ENCODE measurements at places on chromosomes 11 and 22.

DNA sequence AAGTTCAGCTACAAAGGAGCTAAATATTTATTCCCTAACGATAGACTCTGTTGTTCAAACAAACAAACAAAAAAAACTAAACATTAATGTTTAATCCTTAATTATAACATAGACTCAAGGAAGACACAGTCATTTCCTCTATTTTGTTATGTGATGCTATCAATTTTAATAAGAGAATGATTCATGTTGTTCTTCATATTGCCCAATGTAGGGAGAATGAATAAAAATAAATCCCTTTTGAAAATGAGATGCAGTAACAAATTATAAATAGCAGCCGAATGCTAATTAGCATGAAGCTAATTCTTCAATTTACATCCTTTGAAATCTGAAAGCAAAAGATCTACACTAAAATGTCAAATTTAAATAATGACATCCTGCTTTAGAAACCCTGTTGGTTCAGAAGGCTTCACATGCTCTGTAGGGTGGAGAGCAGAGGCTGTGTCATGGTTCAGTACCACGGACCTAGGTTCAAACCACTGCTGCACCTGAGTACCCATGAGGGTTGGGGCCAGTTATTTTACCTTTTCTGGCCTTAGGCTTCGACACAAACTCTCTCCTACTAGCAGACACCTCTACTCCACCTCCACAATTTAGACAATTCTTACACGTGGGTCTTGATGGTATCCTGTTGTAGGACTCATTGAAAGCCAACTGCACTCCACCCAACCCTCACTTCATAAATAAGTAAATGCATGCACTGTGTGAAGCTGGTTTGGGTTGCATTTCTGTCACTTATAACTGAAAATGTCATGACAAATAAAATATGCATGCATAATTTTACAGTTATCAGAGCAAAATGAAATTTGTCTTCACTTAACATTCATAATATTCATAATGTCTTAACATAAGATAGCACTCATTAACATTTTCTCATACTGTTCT lies 89.0 kb downstream of the RRAS2 start:
- DNase-seq, result no peak

DNA sequence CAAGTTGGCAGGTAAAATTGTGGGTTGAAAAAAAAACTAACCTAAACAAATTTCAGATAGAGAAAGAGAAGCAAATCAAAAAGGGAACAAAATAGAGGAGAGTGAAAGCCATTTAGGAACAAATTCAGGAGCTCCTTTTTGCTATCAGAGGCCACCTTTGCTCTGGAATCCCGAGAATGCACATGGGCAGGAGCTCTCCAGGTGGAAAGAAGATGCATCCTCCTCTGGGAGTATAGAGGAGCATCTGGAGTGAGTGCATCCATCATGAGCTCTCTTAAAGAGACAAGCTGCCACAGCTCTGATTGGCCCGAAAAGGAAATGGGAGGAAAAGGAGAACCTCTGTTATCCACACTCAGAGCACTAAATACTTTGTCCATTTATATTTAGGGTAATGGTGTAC lies 26.3 kb downstream of the MRGPRX1 start:
- DNase-seq, result no peak

DNA sequence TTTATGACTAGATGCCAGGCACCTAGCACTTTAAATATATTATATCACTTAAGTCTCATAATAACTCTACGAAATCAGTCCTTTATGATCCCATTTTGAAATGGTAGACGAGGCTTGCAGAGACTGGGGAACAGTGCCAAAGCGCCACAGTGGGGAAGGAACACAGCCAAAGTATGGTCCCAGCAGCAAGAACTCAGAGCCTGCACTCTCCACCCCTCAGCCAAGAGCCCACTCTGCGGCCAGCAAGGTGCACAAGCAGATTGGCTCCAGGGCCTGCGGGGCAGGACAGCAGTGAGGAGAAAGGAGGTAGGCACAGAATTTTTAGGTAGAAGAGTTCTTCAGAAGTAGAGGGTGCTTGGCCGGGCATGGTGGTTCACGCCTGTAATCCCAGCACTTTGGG lies 61.4 kb downstream of the NRXN2 start:
- DNase-seq, result no peak

DNA sequence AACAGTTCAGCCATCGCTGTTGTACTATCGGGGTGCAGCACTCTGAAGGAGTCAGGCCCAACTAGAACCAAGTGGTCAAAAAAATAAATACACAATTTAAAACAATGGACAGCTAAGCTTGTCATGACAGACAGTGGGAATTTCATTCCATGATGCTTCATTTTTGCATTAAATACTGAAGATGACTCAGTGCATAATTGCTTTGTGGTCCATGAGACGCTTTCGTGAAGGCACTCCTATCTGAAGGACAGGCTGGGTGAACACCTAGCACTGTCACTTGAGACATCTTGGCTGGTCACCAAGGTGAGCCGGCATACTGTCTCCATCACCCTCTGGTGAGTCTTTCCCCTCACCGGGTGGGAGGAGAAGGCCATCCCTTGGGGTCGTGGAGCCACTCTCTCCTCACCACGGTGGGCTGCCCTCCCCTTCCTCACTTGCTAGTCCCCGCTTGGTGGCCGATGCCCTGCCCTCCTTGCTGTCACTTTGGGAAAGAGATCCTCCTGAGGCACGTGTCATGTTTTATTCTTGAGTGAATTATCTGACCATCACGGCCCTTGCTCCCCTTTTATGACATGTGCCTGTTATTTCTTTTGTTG lies 4.9 kb upstream of the TESMIN start:
- no peak for DNase-seq

- DNase-seq, result peak; percentile 58
Observed at GRCh38 chr22:20783844-20784723, 10.2 kb downstream of the SERPIND1 start.
